ENCODE measurements at places on chromosomes 2 and 18.

DNA sequence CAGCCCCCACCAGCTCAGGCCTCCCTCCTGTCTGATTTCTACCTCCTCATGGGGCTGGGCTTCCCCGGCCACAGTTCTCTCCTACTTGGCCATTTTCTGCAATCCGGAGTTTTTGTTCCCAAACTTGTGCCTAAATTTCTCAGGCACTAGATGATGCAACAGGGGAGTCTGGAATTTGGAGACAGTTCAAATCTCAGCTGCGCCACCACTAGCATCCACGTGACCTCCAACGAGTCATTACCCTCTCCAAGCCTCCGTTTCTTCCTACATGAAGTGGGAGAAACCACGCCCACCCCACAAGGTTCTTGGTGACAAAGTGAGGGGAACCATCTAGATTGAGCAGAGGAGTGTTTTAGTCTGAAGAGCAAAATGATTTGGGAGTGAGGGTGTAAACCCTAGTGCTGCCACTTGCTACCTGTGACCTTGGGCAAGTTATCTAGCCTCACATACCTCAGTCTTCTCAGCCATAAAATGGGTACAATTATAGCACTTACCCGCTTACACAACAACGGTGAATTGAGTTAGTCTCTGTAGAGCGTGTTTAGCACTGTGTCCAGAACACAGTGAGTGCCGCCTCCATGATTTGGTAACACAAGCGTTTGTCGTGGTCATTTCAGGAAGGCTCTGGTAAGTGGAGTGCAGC is 61.4 kb upstream of the ASAP2 start:
- no peak for DNase-seq

GRCh38 chr18:37778417-37779165 is 213.0 kb upstream of the CELF4 start:
- DNase-seq = no peak

DNA sequence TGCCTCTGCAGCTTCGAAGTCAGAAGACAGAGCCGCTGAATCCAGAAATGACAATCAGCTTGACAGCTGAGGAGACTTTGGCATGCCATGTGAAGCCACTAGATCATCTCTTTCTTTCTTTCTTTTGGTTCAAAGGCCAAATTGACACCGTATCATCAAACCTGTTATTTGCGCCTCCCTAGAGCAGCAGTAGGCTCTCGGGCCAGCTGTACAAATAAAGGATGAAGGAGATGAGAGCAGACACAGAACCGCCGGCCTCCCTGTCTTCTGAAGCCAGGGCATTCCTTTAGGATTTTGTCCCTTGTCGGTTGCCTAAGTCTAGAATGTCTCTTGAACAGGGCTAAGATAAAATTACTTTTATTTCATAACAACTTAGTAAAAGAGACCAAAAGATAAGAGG is 36.8 kb downstream of the COL4A4 start:
- DNase-seq = no peak

GRCh38 chr2:74249406-74250122 is 51.1 kb downstream of the MTHFD2 start:
- no peak for DNase-seq

All from activated T-helper 1 cell treated with Interleukin-2 at 50 U/mL for 16 hours (primary cell).